ENCODE measurements at places on chromosomes 7 and 10.

- no peak for DNase-seq
Observed at GRCh38 chr10:101052285-101052684, 9.5 kb upstream of the KAZALD1 start.

DNA sequence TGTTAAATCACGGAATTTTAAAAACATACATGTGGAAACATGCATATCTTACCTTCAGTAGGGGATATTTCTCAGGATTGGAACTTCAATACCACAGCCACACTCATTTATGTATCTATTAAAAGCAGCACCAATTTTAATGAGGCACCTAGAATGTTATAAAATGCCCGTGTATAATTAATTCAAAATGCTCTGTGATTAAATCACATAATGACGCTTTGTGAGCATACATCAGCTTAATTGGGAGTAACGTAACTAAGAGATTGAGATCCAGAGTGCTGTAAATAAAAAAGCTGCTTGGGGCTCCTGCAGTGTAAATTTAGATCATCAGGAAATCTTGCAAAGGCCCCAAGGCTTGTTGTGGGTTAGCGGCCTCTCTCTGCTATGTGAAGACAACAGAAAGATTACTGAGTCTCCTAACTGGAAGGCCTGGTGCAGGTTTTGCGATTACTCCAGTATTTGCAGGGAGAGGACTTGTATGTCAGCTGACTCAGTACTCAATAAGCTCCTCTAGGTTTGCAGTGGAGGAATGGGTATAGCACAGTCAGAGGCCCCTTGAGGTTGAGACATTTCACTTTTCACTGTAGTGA lies 195.5 kb upstream of the PHYHIPL start:
- DNase-seq = no peak

GRCh38 chr7:98681951-98682350 lies 64.9 kb downstream of the NPTX2 start:
- no peak for DNase-seq

- DNase-seq = no peak
Observed at GRCh38 chr7:46230990-46231305, 309.9 kb upstream of the IGFBP3 start.

DNA sequence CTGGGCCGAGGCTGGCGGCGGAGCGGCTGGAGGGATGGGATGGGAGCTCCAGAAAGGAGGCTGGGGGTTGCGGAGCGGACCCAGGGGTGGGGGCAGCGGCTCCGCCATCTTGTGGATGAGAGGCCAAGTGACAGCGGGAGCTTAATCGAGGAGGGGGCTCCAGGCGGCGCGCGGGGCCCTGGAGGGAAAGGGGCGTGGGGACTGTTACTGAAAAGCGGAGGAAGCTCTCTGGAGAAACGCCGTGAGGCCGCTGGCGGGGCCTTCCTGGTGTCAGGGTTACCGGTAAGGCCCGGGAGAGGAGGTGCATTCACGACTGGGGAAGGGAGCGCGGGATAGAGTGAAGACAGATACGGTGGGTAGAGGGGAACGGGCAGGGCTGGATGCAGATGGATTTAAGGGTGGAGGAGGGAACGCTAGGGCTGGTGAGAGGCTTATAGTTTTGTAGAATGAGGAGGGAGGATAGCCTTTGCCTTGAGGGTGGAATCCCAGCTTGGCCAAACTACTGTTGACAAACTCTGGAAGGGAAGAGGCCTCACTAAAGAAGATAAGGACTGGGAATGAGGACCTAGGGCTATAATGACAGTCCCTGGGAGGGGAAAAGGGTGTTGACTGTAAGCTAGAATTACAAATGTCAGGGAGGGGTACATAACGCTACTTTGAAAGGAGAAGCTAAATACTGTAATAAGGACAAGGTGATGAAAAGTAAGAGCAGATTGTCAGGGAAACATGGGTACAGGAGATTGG lies 535 bp downstream of the BTRC start:
- DNase-seq = peak; percentile 42

DNA sequence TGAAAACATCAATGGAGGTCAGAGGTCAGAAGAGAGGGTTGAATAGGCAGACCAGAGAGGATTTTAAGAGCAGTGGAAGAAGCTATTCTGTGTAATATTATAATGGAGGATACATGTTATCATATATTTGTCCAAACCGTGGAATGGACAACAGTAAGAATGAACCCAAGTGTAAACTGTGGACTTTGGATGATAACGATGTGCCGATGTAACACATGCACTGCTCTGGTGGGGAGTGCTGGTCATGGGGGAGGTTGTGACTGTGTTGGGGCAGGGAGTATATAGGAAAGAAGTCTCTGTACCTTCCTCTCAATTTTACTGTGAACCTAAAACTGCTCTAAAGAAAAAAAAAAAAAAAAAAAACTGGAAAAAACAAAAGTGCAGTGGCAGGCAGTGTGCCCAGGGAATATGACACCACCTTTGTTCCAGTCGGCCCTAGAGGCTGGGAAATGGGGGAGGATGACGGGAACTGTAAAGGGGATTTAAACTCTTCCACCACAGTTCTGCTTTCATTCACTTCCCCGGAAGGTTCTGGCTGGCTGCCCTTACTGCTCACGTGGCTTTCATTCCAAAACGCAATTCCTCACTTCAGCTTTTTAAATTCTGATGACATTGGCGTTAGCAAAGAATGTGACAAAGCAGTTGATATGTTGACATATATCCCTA lies 113.7 kb upstream of the ANKRD1 start:
- DNase-seq = no peak

DNA sequence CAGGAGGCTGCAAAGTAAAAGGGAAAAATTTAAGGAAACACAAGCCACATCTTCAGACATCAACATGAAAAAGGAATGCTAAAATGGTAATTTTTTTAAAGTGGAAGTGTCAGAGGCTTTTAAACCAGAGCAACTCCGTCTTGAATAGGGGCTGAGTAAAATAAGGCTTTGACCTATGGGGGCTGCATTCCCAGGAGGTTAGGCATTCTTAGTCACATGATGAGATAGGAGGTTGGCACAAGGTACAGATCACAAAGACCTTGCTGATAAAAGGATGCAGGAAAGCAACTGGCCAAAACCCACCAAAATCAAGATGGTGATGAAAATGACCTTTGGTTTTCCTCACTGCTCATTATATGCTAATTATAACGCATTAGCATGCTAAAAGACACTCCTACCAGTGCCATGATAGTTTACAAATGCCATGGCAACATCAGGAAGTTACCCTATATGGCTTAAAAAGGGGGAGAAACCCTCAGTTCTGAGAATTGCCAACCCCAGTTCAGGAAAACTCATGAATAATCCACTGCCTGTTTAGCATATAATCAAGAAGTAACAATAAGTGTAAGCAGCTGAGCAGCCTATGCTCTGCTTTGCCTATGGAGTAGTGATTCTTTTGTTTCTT lies 128.3 kb downstream of the SKAP2 start:
- DNase-seq = no peak
